ENCODE measurements at places on chromosomes 1 and 21.
A peak's percentile ranks its signal among the peaks of the same experiment; 100 is the strongest.

GRCh38 chr1:51348147-51348527 is 17.8 kb upstream of the TTC39A start:
- H3K4me3 ChIP-seq: no peak overlapping the region
- no peaks in the 10 kb centered on the region for H3K4me1 ChIP-seq
- peaks cover 21% of the 10 kb centered on the region for H3K27me3 ChIP-seq
- H3K36me3 ChIP-seq: no peaks in the 10 kb centered on the region
- H3K27ac ChIP-seq: no peak overlapping the region

DNA sequence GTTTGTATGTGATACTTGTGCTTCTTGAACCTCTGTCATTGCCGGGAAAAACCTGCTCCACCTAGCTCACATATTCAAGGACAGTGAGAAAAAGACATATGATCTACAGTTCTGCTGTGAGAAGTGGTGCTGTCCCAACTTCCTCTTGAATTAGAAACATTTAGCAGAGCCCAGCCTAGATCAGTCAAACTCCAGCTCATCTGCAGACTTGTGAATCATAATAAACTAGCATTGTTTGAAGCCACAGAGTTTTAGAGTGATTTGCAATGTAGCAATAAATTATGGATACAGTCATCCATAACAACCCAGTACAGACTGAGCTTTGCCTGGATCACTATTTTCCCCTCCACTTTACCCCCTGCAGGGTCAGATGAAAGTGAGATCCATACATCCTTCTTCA is 497.8 kb downstream of the PLA2G4A start:
- H3K27ac ChIP-seq: no peak overlapping the region
- DNase-seq: no peak
- H3K4me3 ChIP-seq: no peak overlapping the region
- H3K4me1 ChIP-seq: no peaks in the 10 kb centered on the region
- H3K27me3 ChIP-seq: no peaks in the 10 kb centered on the region
- H3K36me3 ChIP-seq: no peaks in the 10 kb centered on the region

- no peaks in the 10 kb centered on the region for H3K36me3 ChIP-seq
- DNase-seq: no peak
- H3K4me1 ChIP-seq: peaks cover 16% of the 10 kb centered on the region
- no peaks in the 10 kb centered on the region for H3K27me3 ChIP-seq
Measured at GRCh38 chr1:29683472-29683871, 447.1 kb downstream of the PTPRU start.

GRCh38 chr1:201128476-201128875 is 1.5 kb upstream of the ASCL5 start:
- H3K4me3 ChIP-seq: no peak overlapping the region
- no peak overlapping the region for H3K27ac ChIP-seq
- H3K4me1 ChIP-seq: peaks cover 14% of the 10 kb centered on the region

DNA sequence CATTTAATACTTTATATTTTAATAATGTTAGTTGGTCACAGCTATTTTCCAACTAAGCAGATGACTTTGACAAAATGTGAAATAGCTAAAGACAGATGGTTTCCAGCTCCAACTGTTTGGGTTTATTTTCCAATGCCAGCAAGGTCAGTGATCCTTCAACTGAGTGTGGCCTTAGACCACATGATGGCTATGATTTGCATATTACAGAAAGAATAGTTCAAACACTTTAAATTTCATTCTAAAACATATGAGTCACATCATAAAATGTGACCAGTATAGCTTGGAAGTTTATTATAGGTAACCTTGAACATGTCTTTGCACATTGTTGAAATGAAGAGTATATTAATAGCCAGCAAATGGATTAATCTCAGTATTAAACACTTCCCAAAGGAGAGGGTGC is 454.0 kb upstream of the C1orf87 start:
- H3K27ac ChIP-seq: no peak overlapping the region
- H3K4me3 ChIP-seq: no peak overlapping the region
- no peak for DNase-seq
- H3K27me3 ChIP-seq: no peaks in the 10 kb centered on the region
- H3K4me1 ChIP-seq: no peaks in the 10 kb centered on the region

- H3K4me3 ChIP-seq: no peak overlapping the region
- no peak for DNase-seq
- no peaks in the 10 kb centered on the region for H3K4me1 ChIP-seq
- no peak overlapping the region for H3K27ac ChIP-seq
Measured at GRCh38 chr1:63135174-63135512, 187.2 kb upstream of the FOXD3 start.

- no peaks in the 10 kb centered on the region for H3K36me3 ChIP-seq
- no peak overlapping the region for H3K27ac ChIP-seq
Measured at GRCh38 chr1:164635803-164636731, 77.1 kb downstream of the PBX1 start.

GRCh38 chr1:237470712-237471338 is 419.9 kb downstream of the ZP4 start:
- no peak for DNase-seq
- H3K4me1 ChIP-seq: no peaks in the 10 kb centered on the region
- no peaks in the 10 kb centered on the region for H3K27me3 ChIP-seq
- H3K4me3 ChIP-seq: no peak overlapping the region

DNA sequence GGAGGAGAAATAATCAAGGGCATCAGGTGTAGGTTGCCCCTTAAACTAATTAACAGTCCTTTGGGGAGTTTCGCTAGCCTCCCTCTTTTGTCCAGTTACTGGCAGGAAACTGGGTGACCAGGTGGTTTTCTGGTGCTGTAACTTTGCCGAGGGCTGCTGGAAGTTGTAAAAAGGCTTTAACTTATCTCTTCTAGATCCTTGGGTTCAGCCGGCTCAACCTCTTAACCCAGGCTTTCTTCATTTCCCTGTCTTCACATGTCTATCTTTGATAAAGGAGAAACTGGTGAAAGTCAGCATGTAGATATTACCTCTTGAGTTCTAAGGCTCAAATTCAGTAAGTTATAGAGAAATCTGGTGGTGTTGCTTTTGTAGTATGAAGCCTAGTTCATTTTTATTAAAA is 289.7 kb upstream of the NRIP1 start:
- no peaks in the 10 kb centered on the region for H3K36me3 ChIP-seq
- no peaks in the 10 kb centered on the region for H3K27me3 ChIP-seq
- H3K4me1 ChIP-seq: peaks cover 2% of the 10 kb centered on the region
- no peak overlapping the region for H3K4me3 ChIP-seq
- H3K27ac ChIP-seq: no peak overlapping the region
- no peak for DNase-seq

DNA sequence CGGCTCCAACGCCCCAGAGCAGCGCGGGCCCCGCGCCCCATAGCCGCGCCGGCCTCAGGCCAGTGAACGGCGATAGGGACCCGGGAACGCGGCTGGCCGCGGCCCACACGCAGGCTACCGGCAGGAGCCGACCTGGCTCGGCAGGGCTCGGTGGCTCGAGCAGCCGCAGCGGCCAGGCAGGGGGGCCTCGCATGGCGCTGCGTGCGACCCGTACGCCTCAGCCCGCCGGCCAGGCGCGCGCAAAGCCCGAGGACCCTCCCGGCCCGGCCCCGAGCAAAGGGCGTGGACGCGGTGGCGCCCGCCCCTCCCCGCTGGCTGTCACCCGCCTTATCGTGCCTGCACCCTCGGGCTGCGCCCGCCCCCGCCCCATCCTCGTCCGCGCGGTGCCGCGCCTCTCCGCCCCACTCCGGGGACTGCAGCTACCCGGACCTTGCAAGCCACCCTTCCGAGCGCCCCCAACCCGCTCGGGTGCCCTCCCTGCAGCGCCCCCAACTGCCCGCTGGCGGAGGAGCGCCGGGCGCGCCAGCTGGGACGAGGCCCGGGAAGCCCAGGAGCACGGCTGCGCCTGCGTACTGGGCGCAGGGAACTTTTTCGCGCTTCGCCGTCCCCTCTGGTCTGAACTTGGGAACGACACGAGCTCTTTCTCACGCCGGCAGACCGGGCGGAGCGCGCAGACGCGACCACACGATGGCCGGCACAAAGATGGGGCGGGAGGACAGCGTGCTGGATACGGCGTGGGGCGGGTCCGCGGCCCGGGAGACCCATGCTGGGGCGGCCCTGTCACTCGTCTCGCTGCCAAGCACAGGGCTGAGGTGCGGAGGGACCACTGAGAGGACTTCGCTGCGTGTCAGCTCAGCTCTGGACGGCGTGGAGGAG is at the start of gene ABCB10:
Gene ABCB10 (minus strand): TSS at position 248 of the 876 bp plus-strand sequence. CDS start 55 bp downstream, at position 193.
- H3K27ac ChIP-seq: peak within 1 kb of the TSS; percentile 43
- H3K27me3 ChIP-seq: no peaks in the 10 kb centered on the region
- DNase-seq: peak; percentile 73
- peak within 1 kb of the TSS; percentile 79 for H3K4me3 ChIP-seq
- H3K36me3 ChIP-seq: no peaks in the 10 kb centered on the region

GRCh38 chr21:27406300-27407009 is 439.6 kb upstream of the ADAMTS5 start:
- no peaks in the 10 kb centered on the region for H3K27me3 ChIP-seq
- H3K27ac ChIP-seq: no peak overlapping the region
- no peaks in the 10 kb centered on the region for H3K4me1 ChIP-seq
- no peak overlapping the region for H3K4me3 ChIP-seq
- H3K36me3 ChIP-seq: no peaks in the 10 kb centered on the region

- H3K36me3 ChIP-seq: no peaks in the 10 kb centered on the region
- H3K27ac ChIP-seq: no peak overlapping the region
- no peak overlapping the region for H3K4me3 ChIP-seq
- no peaks in the 10 kb centered on the region for H3K27me3 ChIP-seq
Measured at GRCh38 chr1:71014178-71014579, 33.4 kb downstream of the PTGER3 start.

DNA sequence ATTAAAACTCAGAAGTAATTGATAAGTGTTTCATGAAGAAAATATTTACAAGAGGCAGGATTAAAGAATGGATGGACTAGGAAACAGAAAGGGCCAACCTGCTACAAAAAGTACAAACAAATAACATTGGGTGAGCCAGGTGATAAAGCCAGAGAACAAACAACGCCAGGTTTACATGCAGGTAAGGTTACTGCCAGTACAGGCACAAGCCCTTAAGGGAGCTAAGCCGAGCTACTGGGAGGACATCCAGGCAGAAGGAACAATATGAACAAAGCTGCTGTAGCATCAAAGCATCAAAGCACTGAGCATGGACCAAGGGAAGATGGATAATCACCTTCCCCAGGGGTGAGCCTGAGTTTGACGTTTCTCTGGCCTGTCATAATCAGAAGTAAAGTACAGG is 380.7 kb downstream of the SEC16B start:
- H3K27me3 ChIP-seq: no peaks in the 10 kb centered on the region
- no peaks in the 10 kb centered on the region for H3K36me3 ChIP-seq
- H3K27ac ChIP-seq: no peak overlapping the region
- no peak for DNase-seq

DNA sequence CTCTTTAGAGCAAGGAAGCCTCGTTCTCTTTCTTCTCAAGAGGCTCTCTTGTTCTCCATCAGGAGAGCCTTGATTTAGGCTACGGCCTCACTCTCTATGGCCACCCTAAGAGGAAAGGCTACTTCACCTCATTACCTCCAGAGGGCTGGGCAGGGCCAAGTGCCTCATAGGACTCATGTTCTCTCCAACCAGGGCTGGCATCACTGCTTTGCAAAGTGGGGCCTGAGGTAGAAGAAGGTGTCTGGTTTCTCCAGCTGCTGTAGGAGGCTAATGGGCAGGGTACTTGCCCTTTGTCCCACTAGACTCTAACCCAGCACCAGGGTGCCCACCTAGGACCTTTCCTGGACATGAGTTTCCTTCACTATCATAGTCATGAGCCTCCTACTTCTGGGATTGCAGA is 2.1 kb upstream of the ATXN7L2 start:
- peaks cover 23% of the 10 kb centered on the region for H3K27me3 ChIP-seq
- DNase-seq: no peak
- peaks cover 11% of the 10 kb centered on the region for H3K4me1 ChIP-seq

GRCh38 chr1:41243079-41243385 is 926 bp upstream of the SCMH1 start:
- no peaks in the 10 kb centered on the region for H3K27me3 ChIP-seq
- no peak for DNase-seq
- H3K4me3 ChIP-seq: no peak overlapping the region
- H3K27ac ChIP-seq: no peak overlapping the region
- H3K36me3 ChIP-seq: no peaks in the 10 kb centered on the region

- H3K27ac ChIP-seq: no peak overlapping the region
- H3K36me3 ChIP-seq: peaks cover 9% of the 10 kb centered on the region
- DNase-seq: no peak
- no peak overlapping the region for H3K4me3 ChIP-seq
- no peaks in the 10 kb centered on the region for H3K27me3 ChIP-seq
- no peaks in the 10 kb centered on the region for H3K4me1 ChIP-seq
Measured at GRCh38 chr1:5947071-5947821, 45.0 kb downstream of the NPHP4 start.

- peaks cover 6% of the 10 kb centered on the region for H3K27me3 ChIP-seq
- DNase-seq: no peak
- H3K36me3 ChIP-seq: no peaks in the 10 kb centered on the region
Measured at GRCh38 chr1:6948416-6948815, 163.2 kb downstream of the CAMTA1 start.

DNA sequence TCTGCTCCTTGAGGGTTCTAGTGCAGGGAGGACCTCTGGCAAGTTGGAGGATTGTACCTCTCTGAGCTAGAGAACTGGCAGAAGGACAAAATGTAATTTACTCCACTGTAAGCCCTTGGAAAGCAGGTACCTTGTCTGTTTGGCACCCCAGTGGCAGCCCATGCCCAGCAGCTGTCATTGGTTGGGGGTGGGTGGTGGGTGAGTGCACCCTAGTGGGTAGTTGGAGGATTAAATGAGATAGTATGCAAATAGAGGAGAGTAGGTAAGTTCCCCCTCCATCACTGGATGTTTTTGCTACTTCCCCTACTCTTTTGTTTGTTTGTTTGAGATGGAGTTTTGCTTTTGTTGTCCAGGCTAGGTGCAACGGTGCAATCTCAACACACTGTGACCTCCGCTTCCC is 69.8 kb downstream of the RYR2 start:
- H3K27ac ChIP-seq: no peak overlapping the region
- H3K4me3 ChIP-seq: no peak overlapping the region
- DNase-seq: no peak
- H3K27me3 ChIP-seq: no peaks in the 10 kb centered on the region
- H3K36me3 ChIP-seq: no peaks in the 10 kb centered on the region

- no peaks in the 10 kb centered on the region for H3K4me1 ChIP-seq
- no peak overlapping the region for H3K4me3 ChIP-seq
- peaks cover 14% of the 10 kb centered on the region for H3K27me3 ChIP-seq
- H3K27ac ChIP-seq: no peak overlapping the region
- no peak for DNase-seq
- H3K36me3 ChIP-seq: no peaks in the 10 kb centered on the region
Measured at GRCh38 chr1:229170778-229171505, 100.0 kb upstream of the RAB4A start.

DNA sequence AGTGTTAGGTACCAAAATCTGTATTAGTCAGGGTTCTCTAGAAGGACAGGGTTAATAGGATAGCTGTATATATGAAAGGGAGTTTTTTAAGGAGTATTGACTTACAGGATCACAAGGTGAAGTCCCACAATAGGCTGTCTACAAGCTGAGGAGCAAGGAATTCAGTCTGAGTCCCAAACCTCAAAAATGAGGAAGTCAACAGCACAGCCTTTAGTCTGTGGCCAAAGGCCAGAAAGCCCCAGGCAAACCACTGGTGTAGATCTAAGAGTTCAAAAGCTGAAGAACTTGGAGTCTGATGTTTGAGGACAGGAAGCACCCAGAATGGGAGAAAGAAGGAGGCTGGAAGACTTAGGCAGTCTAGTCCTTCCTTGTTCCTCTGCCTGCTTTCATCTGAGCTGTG is 487.5 kb upstream of the CHRM3 start:
- H3K4me3 ChIP-seq: no peak overlapping the region
- DNase-seq: peak; percentile 1
- no peak overlapping the region for H3K27ac ChIP-seq
- no peaks in the 10 kb centered on the region for H3K27me3 ChIP-seq
- peaks cover 27% of the 10 kb centered on the region for H3K4me1 ChIP-seq

Data from keratinocyte (primary cell).